ENCODE measurements at places on chromosomes 12 and 14. TPM values are rescaled to one million over a fixed set of nuclear protein-coding genes. Genes with fewer than 3 reads are reported as not detected.

Gene SYT1
- total RNA-seq: not detected

DNA sequence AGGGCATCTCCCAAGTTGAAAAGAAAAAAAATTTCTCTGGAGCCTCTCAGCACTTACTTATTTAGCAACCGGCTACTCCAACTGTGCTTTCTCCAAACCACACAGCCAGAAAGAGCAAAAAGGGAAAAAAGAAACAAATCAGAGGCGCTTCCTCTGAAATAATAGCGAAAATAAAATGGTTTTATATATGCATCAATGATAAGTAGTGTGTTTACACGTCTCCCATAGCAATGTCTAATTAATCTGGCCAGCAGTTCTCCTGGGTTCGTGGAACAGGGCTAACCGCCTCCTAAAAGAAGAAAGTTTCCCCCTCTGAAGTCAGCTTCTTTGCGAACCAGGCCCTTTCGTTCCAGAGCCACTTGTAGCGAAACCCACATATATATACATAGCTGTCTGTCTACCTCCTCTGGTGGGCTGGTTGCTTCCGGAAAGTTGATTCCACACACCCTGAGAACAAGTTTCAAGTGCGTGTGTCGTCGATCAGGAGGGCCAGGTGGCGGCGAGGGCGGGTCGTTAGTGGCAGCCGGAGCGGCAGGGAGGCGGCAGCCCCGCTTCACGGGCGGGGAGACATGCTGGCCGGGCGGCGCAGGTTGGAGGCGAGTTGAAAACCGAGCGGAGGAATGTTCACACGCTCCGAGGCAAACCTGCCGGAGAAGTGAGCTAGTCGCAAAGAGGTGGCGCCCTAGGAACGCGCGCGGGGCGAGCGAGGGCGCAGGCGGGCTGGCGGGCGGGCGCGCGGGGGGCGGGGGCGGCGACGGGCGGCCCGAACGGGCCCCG lies 2.7 kb downstream of the PTHLH start:
- DNase-seq: peak; percentile 64

GRCh38 chr12:50119387-50119786 lies 7.4 kb downstream of the COX14 start:
- no peak for DNase-seq

DNA sequence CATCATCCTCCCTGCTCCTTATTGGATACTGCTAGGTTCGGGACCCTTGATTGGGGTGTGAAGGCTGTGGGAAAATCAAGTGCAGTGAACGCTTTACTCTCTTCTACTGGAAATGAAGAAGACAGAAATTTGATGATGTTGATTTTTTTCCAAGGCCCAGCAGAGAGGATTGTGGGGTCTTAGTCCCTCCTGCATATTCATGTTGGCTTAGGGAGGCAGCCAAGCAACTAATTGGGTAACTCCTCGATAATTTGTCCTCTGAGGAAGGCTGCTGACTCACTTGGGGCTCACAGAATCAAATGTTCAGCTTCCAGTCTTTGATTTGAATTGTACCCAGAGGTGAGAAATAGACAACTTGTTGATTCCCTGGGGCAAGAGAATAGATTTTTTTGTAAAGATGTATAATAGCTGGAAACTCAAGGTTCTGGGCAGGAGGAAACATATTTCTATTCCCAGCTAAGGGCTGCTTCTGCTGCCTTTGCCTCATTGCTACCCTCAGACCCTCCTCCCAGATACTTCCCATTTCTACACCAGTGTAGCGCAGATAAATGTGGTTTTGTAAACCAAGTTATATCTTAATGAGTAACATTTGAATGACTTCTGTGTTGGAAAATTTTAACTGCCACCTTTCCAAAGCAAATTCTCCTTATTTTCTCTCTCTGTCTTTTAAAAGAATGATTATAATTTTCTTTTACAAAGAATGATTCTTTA lies 21.7 kb downstream of the NEUROD4 start:
- DNase-seq: no peak

DNA sequence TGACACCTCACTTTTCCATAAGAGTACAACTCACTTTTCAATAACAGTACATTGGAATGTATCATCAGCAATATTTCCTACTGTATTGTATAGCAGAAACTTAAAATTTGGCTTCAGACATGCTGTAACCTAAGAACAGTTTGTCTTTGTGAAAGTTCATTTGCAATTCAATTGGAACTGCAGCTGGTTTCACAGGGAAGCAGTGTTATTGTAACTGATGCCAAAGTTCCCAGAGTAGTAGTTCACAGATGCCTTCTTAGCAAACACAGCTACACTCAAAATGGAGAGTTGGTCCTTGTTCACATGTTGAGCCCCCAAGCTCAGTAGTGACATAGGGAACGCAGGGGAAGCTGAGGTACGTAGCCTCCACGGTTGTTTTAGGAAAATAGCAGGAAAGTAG lies 23.3 kb downstream of the PPP1R36 start:
- DNase-seq: no peak
